T1000 (cell line): ENCODE measurements at places on chromosomes 3 and 15.

DNA sequence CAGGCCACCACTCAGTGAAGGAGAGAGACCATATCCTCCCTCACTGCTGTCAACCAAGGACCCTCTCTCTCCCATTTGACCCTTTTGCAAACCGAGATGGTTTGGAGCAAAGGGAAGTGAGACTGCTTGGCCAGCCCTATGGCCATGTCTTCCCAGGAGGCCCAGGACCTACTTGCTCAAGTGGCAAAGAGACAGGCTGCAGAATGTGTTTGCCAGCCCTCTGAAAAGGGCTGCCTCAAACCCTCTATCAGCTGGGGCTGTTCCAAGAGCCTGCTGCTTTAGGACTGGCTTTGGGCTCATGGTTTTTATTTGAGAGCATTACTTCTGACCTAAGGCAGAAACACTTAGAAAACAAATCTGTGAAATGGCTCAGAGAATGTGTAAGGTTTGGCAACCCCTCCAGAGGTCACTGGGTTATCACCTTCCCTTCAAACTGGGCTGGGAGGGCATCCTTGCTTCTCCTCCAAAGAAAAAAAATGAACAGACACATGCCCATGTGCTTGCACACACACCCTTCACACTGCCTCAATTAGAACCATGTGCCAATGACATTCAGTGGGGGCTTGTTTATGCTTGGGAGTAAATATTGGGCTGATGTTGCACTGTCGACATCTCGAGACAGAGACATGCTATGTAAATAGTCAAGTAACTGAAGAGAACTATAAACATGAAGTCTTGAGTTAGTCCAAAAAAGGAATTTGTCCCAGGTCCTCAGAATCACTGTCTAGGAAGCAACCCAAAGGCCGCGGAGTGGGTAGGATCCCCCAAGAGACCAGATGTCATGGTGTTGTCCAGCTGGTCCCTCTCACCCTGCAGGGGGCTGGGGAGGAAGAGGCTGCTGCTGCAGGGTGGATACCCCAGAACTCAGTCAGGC, 49.8 kb upstream of the CTDSPL start:
- no peak for DNase-seq

DNA sequence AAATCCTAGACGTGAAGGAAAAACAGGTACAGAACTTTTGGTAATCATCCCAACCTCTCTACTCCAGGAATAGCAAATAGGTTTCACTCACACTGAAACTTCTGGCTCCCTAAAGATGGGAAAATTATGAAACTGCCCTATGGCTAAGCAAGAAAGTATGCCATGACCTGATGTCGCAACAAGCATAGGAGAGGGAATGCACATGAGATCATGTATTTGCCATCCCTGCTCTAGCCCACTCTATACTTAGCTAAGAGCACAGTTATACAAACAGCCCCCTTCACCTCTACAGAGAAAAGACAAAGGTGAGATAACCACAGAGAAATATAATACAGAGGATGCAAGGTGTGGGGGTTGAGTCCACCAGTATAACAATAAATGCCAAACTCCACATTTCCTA, 102.7 kb downstream of the TBC1D5 start:
- peak; percentile 29 for DNase-seq

DNA sequence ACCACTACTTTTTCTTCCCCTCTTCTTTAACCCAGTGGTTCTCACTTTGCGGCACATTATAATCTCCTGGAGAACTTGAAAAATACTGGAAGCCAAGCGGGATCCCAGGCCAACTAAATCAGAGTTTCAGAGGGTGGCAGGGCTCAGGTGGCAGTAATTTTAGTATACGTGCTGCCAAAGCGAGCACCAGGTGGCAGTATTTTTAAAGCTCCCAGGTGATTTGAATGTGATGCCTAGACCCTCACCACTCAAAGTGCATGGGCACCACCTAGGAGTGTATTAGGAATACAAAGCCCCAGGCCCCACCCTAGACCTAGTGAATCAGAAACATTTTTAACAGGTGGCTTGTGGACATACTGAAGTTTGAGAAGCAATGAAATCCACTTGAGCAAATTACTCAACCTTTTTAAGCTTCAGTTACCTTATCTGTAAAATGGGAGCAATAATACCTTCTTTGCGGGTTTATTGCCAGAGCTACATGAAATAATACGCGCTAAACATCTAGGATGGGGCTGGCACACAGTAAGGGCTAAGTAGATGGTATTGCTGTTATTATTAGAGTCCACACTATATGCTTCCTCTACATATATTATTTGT, 8.3 kb downstream of the B3GALNT1 start:
- DNase-seq = no peak

- no peak for DNase-seq
Observed at GRCh38 chr15:73746883-73747282, 6.3 kb downstream of the INSYN1 start.

DNA sequence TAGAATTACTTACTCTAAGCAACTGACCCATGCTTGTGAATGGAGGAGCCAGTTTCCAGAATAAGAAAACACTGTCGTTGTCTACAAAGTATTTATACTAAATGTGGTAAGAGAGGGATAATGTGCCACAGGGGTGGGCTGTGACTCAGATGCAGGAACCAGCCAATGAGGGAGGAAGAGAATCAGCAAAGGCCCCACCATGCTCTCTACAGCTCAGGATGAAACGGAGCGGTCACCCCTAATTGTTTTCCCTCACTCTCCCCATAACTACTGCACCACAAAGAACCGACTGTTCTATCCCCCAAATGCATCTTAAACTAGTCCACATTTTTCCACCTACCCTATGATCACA, 44.5 kb downstream of the BFSP2 start:
- DNase-seq = no peak

- DNase-seq = no peak
Observed at GRCh38 chr3:14789221-14789620, 29.5 kb upstream of the FGD5 start.

GRCh38 chr15:70664494-70664893, 98.9 kb downstream of the UACA start:
- no peak for DNase-seq

DNA sequence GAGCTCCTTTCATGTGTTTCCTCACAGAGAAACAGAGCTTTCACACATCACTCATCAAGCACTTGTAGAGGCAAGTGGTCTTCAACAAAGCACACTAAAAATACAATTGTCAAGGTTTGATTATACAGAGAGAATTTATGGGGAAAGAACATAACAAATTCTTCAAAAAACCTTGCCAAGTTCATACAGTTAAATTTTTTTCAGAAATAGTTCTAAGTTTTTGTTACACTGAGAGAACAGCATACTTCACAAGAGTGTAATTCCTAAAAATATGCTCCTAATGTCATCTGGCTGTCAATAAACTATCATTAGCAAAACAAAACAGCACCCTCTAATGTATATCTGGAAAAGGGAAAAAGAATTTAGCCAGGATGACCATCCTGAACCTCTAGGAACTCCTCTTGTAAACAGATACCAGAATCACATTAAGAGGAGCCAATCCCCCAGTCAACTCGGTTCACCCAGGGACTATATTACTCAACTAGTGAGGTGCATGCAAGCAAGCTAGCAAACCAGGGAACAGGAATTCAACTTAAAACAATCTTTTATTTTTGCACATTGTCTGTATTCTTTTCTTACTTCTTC, 63.3 kb downstream of the RAD18 start:
- DNase-seq = no peak

- DNase-seq = no peak
Observed at GRCh38 chr15:61141497-61142125, 87.5 kb downstream of the RORA start.

DNA sequence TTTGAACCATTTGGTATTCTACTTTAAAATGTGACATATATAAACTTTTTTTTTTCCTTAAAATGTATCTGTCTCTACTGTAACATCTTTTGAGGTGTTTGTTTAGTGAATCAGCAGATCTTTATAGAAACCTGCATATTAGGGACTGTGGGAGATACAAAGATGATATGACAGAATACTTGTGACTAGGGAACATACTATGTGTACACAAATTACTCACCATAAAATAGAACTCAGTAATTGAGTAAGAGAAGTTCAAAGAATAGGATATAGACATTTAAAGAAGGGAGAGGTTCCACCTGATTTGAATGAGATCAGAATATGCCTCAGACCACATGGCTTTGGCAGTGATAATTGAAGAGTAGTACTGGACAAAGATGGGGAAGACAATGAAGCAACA, 47.9 kb downstream of the ATP2C1 start:
- DNase-seq = no peak

GRCh38 chr15:79874242-79874641, 22.6 kb downstream of the MTHFS start:
- no peak for DNase-seq

DNA sequence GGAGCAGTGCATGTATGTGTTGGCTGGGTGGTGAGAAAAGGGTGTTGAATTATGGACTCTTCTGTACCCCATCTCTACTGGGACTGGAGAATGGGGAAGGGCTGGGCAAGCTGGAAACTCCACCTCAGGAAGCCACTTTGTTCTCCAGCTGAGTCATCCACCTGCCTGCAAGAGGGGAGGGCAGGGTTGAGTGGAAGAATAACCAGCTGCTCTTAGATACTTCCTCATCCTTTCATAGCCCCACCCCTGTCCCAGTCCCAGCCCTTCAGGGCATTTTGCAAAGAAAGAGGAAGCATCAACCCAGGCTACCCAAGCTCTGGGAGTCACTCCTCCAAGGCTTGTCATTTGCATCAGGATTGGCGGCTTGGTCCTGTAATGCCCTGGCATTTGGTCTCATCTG, 33.1 kb downstream of the RAB11A start:
- DNase-seq = no peak

- no peak for DNase-seq
Observed at GRCh38 chr15:87609474-87609873, 647.1 kb downstream of the NTRK3 start.

GRCh38 chr3:34837848-34838741, 801.2 kb upstream of the ARPP21 start:
- no peak for DNase-seq

DNA sequence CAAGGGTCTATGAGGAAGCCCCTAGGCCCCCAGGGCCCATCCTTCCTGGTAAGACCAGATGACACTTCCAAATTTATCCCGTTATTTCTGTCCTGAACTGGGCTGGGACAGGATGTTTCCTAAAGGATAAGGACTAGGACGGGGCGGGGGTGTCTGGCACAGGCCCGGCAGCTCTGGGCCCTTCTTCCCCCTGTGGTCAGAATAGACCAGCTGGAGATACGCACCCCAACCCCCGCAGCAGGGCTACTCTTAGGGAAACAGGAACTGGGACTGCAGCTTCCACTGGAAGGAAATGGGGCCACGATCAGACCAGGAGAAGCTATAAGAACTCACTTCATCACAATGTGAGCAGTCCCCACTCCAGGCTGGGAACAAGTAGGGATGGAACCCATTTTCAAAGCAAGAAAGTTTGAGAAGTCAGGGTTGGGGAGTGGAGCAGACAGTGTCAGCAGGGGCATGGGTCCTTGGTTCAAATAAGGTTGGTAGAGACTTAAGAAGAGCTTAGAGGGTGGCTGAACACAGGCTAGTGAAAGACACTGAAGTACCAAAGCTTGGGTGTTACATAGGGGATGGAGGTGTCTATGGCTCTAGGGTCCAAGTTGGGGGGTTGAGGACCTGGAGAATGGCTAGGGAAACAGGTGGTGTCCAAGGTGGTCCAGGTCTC, 1.1 kb downstream of the NCKIPSD start:
- no peak for DNase-seq

DNA sequence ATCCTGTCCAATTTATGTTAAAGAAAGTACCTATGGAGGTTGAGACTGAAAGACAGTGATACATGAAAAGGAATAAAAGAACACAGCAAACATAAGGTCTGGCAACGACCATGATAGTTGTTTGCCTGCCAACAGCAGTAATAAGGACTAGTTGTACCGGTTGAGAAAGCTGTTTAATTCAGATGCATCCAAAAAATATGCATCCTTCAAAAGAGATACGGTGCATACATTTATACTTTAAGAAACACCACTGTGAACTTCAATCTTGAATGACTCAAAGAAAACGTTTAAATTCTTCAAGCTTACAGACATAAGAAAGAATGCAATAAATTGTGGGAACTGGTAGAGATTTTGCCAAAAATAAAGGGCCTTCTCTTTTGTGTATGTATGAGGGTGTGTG, 492.1 kb downstream of the NLGN1 start:
- no peak for DNase-seq

- no peak for DNase-seq
Observed at GRCh38 chr15:96582473-96582872, 252.0 kb downstream of the NR2F2 start.

DNA sequence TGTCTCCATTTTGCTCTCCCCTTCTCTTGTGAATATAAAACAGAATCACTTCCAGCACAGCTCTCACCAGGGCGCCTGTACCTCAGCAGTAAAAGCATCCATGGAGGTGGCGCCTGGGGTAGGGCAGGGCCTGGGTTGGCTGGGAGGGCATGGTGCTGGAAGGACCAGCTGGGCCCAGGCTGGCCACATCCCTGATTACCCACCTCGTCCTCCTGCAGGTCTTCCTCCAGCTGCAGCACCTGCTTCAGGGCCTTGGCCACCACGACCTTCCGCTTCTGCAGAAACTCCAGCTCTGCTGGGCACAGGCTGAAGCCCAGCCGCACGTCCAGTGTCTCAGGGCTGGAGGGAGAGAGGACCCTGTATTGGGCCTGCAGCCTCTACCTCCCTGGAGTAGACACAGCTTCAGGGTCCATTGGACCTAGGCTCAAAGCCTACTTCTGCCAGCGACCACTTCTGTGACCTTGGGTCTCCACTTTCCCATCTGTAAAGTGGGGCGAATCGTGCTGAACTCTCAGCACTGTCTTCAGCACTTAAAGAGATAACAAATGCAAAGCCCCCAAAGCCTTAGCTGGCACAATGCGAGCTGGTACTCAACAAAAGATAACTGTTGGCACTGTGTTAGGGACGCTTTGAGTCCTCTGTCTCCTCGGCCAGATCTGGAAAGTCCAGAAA, 23.8 kb downstream of the PLA2G4E start:
- no peak for DNase-seq

GRCh38 chr3:51942603-51943450, 664 bp downstream of the PARP3 start:
- peak; percentile 38 for DNase-seq

- DNase-seq = peak; percentile 31
Observed at GRCh38 chr3:158105119-158105709, 1.0 kb downstream of the SHOX2 start.

GRCh38 chr15:69076756-69077155, 62.3 kb downstream of the NOX5 start:
- no peak for DNase-seq
